ENCODE measurements at places on chromosomes 11 and 22.

- no peak for DNase-seq
Measured at GRCh38 chr22:23862103-23862502, 4.4 kb downstream of the SLC2A11 start.

DNA sequence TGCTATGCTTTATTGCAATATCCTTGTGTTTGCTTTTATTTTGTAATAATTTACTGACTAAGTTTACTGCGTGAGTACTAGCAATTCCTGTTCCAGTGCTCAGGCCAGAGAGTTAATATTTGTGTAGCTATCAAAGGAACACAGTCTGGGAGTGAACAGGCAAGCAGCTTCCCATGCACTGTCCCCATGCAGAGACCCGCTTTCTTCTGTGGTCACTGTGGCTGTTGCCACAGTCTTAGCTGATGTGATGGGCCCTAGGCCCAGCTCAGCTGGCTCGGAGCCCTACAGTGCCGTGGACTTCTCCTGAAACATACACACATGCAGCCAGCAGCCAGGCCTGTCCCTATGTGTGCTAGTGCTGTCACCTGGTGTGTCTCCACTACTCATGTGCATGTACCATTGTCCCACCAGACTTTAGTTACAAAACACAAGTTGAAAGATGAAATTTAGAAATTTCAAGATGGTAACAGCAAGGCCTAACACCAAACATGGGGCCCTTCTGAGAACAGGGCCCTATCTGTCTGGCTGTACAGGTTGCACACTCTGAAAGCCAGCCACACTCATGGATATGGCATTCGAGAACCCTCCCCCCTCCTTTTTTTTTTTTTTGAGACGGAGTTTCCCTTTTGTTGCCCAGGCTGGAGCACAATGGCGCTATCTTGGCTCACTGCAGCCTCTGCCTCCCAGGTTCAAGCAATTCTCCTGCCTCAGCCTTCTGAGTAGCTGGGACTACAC, 12.3 kb upstream of the SCUBE2 start:
- no peak for DNase-seq

GRCh38 chr11:6604081-6604626, 580 bp downstream of the ILK start:
- no peak for DNase-seq

GRCh38 chr11:96543177-96543576, 153.4 kb downstream of the JRKL start:
- DNase-seq, result no peak

DNA sequence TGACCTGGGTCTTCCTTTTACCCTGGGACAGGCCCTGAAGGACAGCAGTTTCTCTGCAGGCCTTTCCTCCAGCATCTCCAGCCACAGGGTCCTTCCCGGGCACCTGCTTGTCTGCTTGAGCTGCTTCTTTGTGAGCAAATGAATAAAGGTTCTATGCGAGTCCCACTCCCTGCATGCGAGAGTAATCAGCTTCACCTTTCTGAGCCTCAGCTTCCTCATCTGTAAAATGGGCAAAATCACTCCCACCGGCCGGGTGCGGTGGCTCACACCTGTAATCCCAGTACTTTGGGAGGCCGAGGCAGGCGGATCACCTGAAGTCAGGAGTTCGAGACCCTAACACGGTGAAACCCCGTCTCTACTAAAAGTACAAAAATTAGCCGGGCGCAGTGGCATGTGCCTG, 31.1 kb downstream of the IFT27 start:
- no peak for DNase-seq

- no peak for DNase-seq
Measured at GRCh38 chr11:92692826-92693546, 276.5 kb upstream of the MTNR1B start.

- DNase-seq, result no peak
Measured at GRCh38 chr11:27385245-27385644, 22.2 kb upstream of the CCDC34 start.

DNA sequence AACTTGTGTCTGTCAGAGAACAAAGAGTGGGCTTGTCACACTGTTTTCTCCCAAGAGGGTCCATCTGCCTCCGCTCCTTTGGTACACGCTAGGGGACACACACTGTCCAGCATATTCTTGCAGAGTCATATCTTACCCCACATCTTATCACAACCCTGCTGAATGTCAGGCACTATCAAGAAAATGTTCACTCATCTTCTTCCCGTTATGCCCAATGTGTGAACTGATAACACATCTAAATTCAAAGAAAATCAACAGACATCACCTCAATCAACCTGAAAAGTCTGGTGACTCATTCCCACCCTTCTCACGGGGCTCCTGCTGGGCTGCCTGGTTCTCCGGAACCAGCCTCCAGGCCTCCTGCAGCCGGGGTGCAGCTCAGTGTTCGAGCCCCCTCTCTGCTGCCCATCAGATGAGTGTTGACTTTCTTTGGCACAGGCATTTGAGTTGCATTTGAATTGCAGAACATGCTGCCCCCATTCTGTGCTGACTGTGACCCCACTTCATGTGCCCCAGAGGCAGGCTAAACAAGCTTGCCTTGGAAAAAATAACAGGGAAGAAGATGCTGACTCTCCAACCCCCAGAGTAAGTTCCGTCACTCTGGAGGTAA, 19.4 kb downstream of the GRAP2 start:
- DNase-seq, result peak; percentile 36

DNA sequence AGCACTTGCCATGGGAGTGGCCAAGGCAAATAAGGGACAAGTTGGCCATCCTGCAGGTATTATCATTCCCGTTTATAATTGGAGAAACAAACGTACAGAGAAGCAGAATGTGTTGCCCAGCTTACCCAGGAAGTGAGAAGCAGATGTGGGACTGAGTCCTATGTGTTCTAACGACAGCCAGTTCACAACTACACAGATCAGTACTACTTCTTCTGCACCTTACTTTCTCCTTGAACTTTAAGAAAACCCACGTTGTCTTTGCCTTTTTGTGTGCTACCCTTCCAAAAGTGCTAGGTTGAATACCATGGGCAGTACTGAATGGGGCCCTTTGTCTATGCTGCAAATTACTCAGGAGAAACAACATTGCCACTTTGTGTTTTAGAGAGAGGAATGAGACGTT, 62.8 kb upstream of the BLID start:
- no peak for DNase-seq

GRCh38 chr11:108131993-108132392, 10.6 kb downstream of the ACAT1 start:
- DNase-seq, result no peak

DNA sequence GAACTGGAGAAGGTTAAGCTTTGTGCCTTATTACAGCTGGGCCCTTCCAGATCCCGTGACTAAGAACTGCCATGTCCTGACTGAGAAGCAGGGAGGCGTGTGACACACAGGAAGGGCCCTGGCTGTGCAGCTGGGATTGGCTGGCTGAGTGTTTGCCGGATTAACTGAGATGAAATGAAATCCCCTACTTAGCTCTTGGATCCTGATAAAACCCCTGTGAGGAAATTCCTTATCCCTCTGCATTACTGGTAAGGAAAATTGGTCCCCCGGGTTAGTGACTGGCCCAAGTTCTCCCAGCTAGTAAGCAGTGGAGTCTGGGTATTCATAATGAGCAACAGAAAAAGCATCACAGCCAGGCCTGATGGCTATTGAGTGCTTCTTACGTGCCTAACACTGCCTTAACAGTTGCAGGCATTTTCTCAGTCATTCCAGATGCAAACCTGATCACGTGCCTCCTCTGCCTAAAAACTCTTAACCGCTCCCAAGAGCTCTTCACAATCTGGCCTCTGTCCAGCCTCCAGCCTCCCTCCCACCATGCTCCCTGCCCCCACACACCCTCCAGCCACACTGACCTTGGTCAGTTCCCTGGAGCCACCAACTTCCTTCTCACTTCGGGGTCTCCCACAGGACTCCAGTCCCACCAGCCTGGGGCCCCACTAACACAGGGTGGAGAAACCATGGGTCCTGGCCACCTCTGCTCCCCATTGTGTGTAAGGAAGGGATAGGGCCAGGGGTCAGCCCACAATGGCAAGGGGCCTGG, 37.8 kb downstream of the ARRB1 start:
- DNase-seq, result no peak

DNA sequence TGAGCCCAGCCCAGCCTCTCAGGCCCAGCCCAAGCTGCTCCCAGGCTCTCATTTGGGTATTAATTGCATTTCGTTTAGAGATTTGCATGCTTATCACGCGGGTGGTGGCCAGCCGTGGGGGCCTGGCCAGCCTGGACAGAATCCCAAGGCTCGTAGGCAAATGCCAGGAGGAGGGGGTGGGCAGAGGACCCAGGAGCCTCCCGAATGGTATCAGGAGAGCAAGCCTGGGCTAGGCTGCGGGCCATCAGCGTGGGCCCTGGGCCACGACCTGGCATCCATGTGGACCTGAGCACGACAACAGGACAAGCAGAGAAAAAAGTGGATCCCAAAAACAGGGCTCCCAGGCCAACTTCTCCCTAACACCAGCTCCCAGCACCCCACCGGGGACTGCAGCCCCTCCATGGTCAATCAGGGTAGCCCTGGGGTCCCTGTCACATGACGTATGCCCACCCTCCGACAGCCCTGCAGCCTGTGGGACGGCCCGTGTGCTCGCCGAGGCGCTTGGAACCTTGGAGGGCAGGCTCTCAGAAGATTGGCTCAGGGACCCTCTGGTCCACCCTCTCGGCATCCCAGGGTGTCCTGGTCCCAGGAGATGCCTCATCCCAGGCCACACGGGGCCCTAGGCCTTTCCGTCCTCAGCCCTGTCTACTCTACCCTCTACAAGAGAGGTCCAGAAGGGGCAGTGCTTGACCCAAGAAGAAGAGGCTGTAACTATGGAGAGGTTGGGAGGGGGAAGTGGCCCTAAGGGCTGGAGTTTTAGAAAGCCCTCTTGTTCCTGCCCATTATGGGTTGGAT, 8.8 kb downstream of the ASCL2 start:
- no peak for DNase-seq

- DNase-seq, result no peak
Measured at GRCh38 chr22:24097961-24098391, 83.3 kb upstream of the SUSD2 start.

DNA sequence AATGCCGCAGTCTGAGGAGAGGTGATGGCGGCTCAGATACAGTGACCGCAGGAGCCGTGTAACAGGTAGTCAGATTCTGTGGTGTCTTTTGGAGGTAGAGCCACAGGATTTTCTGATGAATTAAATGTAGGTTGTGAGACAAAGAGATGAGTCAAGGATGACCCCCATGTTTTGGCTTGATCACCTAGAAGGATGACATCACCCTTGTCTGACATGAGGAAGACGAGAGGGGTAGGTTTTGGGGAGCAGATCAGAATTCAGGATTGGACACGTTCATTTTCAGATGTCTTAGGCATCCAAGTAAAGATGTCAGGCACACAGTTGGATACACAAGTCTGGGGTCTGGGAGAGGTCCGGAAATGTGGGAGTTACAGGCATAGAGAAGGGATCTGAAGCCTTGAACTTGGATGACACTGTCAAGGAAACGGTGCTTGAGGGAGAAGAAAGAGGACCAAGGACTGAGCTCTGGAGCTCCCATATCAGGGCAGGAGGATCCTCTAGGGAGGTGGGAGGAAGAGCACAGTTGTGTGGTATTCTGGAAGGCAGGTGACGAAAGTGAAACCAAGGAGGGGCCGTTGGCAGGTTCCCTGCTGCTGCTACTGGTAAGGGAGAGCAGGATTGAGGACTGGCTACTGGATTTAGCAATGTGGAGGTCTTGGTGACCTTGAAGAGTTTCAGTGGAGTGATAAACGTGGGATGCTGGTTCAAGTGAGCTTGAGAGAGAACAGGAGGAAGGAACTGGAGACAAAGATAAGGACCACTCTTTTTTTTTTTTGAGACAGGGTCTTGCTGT, 12.6 kb upstream of the GDPD5 start:
- DNase-seq, result no peak

DNA sequence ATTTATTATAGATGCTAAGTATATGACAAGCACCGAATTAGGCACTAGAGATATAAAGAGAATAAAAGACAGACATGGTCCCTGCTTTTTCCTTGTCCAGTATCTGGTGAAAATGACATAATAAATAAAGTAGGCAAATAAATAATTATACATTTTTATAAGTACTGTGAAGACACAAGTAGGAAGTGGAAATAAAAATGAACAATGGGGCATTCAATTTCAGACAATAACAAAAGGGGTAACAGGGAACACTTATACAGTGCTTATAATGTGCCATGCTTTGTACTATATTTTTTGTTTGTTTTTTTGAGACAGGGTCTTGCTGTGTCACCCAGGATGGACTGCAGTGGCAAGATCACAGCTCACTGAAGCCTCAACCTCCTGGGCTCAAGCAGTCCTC, 4.3 kb downstream of the KBTBD3 start:
- DNase-seq, result no peak

- DNase-seq, result no peak
Measured at GRCh38 chr11:108654994-108655631, 9.8 kb upstream of the DDX10 start.

DNA sequence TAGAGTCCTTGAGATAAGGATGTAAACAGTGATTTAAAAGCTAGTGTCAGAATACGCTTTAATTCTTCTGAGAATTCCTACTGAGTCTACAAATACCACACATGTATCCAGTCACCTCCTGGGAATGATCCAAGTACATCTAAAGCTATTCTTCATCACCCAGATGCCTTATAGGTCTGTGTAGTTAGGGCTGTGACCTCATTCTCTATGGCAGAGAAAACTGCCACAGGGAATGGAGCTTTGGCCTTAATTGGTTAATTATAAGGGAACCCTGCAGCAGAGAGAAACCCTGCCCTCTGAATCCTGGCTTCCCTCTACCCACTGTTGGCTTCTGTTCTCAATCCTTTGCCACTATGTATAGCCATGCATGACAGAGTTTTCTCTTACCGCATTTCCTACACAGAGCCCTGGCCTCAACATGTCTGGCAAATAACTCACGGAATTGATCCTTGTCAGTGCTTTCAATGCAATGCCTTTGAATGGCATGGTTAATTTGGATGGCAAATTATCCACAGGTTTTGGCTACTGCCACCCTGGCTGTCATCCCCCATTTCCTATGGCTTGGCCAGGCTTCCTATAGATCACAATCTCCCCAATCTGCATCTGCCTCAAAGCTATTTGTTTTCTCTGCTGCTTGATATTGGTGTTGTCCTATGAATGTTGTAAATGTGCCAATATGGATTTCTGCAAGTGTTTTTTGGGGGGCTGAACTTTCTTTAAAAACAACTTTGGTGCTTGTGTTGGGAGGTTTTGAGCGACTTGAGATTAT, 2.9 kb downstream of the DIXDC1 start:
- DNase-seq, result no peak

DNA sequence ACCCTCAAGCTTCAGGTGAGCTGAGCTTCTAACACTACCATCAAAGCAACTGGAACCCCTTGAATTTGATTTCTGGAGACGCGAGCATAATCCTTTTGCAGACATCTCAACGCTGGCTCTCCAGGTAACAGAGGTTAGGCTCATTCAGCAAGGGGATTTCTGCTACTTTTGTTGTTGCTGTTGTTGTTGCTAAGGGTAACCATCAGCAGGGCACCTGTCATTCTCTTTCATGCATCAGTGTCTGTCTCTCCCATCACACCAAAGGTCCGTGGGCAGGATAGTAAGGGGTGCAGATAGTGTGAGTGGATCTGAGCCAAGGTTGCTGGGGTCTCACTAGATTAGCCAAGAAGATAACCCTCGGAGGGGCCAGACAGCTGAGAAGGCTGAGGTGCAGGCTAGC, 90.3 kb downstream of the TP53I11 start:
- DNase-seq, result no peak

GRCh38 chr11:47057365-47057764, 119.3 kb downstream of the ARFGAP2 start:
- DNase-seq, result no peak

GRCh38 chr11:76205252-76206076, 838 bp downstream of the WNT11 start:
- no peak for DNase-seq

All from stimulated activated CD8-positive, alpha-beta memory T cell treated with anti-CD3 and anti-CD28 coated beads, Interleukin-4, amount 100 ng/mL, for 4 hours (primary cell).